Fibroblast of skin of right quadriceps (primary cell): ENCODE measurements at places on chromosomes 16 and 17.

DNA sequence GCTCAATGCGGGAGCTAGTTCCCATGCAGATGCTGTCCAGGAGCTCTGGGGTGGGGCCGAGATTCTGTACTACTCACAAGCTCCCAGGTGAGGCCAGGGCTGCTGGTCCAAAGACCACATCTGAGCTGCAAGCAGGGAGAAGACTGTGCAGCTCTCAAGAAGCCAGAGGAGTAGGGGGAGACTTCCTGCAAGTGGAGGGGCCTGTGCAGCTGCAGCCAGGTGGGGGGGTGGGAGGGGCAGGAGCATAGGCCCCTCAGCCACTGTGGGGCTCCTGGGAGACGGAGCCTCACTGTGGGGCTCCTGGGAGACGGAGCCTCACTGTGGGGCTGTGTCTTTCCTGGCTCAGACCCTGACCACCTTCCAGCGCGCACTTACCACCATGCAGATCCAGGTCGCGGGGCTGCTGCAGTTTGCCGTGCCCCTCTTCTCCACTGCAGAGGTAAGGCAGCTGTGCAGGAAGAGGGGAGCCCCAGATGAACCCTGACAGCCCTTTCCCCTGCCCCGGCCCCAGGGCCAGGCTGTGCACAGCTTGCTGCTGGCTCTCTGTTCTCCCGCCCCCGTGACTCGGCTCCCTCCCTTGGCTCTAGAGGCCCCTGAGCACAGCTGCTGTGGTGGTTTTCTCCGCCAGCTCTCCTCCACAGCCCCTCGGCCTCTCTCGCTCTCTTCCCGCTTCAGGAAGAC is 24.3 kb upstream of the DNAI2 start:
- no peak for DNase-seq

DNA sequence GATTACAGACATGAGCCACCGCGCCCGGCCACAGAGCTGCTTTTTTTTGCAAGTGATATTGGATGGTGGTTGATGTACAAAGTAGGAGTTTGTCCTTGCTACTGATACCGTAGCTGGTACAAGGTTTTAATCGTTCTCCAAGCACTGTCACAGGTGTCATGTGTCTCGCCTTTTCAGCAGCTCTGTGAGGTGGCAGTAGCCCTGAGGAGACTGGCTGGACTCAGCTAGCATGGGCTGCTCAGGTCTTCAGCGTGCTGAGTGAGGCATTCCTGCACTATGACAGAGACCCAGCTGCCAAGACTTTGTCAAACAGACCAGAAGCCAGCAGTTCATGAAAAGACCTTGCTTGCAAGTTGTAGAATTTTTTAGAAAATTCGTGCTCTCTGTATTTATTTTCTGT is 7.2 kb downstream of the WWOX start:
- DNase-seq = no peak

GRCh38 chr17:35089586-35090296 is 26.2 kb upstream of the RFFL start:
- DNase-seq = peak; percentile 45

- DNase-seq = no peak
Measured at GRCh38 chr17:49401971-49402611, 12.6 kb downstream of the PHB1 start.

DNA sequence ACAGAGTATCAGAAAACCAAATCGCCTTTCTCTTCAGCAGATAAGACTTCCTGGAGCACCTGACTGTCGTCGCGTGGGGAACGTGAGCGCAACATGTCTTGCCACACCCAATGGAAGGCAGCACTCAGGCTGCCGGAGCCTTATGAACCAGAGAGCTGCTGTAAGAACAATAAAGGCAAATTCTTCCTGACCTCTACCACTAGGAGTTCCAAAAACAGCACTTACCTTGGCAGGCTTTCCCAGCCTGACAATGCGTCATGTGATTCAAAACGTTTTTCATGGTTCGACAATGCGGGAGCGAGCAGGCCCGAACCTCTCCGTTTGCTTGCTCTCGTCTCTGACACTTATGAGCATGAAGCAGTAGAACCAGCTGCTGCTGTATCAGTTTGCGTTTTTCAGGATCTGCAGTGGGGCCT is 75.8 kb upstream of the TRAP1 start:
- no peak for DNase-seq

DNA sequence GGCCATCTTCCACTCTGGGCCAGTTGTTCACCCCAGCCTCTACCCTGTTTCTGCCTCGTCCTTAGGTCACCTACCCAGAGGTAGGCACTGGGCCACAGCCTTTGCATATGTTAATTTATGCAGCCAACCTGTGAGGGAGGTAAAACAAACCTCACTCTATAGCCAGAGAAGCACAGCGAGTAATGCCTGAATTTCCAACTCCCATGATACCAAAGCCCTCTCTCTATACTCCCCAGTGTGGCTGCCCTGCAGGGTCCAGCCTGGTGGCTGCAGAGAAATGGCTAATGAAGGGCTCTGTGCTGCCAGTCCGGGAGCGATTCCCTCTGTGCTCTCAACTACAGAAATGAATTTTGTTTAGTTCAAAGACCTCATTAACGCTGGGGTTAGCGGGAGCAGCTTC is 397.0 kb upstream of the CCL2 start:
- DNase-seq = no peak

GRCh38 chr17:51107778-51108177 is 12.9 kb downstream of the SPAG9 start:
- no peak for DNase-seq

DNA sequence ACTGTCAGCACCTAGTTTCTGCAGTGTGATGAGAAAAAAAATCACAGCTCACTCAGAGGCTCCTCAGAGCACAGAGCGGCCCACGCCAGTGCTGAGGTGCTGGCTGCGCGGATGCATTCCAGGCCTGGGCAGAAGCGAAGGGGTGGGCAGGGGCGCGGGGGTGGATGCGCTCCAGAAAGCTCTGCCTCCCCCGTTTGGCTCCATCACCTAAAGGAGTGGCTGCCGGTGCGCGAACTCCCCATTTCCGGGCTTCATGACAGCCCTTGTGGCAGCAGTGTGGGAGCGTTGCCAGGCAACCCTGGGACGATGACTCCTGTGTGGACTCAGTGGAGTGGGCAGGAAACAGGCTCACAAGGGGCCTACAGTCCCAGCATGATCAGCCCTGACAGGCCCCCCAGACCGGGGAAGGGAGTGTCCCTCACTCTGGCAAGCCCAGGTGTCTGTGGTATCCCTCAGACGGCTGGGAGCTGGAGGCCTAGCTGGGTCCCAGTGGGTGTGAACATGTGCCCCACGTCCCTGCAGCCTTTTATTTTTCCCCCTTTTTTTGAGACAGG is 32.8 kb upstream of the NUDT16L1 start:
- peak; percentile 50 for DNase-seq

- no peak for DNase-seq
Measured at GRCh38 chr16:3873482-3874173, 6.9 kb downstream of the CREBBP start.

GRCh38 chr17:28268610-28269313 is 50.2 kb upstream of the TMEM97 start:
- DNase-seq = no peak

DNA sequence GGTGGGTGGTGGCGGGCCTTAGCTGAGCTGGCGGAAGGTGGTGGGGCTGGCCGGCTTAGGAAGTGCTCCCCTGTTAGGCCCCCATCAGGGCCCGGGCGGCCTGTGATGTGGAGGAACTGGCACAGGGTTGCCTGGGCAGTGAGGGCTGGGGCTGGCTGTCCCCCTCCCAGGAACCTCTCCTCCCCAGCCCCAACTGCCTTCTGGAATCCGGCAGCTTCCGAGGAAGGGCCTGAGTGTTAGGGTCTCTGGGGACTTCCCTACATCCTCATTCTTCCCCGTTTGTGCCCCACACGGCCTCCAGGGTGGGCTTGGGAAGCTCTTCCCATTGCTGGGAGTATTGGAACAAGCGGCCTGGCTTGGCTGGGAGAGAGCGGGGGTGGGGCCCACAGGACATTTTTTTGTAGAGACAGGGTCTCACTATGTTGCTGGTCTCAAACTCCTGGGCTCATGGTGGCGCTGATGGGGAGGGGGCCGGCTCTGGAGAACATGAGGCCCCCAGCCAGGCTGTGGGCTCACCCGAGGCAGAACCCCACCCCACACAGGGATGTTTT is 89.9 kb upstream of the CIBAR2 start:
- no peak for DNase-seq

- no peak for DNase-seq
Measured at GRCh38 chr17:42475121-42475520, 16.4 kb downstream of the ATP6V0A1 start.

DNA sequence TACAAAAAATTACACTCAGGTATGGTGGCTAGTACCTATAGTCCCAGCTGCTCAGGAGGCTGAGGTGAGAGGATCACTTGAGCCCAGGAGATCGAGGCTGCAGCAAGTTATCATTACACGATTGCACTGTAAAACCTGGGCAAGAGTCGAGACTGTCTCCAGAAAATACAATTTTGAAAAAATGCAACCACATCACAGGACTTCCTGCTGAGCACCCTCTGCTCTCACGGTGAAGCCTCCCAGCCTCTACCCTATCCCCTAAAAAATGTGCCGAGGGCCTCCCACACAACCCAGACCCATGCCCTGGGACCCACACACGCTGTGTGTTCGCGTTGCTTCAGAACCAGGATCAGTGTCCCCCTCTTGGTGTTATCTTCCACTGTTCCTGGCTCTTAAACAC is 236.1 kb downstream of the CPPED1 start:
- no peak for DNase-seq

DNA sequence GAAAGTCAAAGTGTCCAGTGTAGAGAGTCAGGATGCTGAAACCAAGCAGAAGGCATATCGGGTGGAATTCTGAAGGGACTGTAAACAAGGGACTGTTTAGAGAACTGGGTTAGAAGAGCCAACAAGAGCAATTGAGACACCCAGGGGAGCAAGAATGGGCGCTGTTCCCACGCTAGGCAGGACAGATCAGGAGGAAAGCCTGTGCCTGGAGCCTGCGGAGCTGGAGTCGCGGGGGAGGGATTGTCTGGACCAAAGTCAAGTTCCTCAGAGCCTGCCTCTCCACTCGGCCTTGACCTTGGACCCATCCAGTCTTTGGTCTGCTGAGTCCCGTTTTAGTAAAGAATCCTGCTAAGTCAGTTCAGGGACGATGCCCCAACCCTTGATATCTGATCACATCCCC is 14.7 kb upstream of the KLHL36 start:
- no peak for DNase-seq

DNA sequence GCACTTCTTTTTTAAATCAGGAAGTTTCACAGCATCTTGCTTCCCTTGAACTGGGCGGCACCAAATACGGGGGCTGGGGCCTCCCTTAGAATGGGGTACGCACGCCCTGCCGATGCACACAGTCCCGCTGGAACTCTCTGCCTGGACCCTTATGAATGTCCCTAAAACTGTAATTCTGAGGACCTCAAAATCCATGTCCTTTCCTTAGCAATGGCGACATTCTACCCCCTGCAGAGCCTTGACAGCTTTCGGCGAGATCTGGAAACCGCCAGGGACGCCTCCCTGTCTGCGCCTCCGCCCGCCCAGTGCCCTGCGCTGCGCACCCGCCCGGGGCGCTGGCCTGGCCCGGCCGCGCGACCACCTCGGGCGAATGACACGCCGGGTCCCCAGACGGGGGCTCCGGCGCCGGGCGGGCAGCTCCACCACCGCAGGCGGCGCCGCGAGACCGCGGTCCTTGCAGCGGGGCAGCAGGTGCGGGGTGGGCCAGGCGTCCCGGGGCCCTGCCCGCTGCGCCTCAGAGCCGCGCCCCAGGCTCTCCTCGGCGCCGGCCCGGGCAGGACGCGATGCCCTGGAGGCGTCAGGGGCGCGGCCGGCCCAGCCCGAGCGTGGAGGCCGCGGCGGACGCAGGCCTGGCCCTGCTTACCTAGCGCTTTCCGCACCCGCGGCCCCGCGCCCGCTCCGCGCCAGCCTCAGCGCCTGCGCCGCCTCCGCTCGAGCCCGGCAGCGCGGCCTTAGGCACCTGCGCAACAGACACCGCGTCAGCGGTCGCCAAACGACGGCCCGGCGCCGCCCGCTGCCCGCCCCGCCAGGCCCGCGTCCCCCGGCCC is 548 bp downstream of the HAGH start:
- DNase-seq = peak; percentile 27

DNA sequence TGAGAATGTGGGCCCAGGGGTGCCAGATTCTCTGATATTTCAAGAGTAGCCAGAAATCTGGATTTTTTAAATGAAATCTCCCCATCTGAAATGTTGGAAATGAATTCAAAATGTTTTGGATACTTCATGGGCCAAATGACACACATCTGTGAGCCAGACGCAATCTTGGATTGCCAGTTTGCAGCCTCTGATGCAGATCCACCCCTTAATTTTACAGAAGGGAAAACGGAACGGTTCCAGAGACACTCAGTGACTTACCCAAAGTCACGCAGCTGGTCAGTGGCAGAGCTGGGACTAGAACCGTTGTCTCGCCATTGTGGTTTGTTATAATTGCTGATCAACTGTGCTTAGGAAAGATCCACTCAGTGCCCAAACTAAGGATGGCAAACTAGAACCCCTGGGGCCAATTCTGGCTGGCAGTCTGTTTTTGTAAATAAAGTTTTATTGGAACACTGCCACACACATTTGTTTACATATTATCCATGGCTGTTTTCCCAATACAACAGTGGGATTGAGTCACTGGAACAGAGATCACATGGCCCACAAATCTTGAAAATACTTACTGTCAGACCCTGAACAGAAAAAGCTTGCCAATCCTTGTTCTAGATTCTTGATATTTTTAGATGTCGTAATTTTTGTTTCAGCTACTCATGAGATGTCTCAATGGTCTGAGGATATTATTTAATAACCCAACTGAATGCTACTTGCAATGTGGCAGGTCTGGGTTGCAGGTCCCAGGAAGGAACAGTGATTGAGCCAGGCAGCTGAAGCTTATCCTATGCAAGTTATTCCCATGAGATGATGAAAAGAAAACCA is 143.8 kb downstream of the AXIN2 start:
- DNase-seq = peak; percentile 22

- no peak for DNase-seq
Measured at GRCh38 chr17:32542186-32542585, 55.4 kb downstream of the CDK5R1 start.

- peak; percentile 58 for DNase-seq
Measured at GRCh38 chr17:79838522-79839274, 542 bp downstream of the CBX4 start.

DNA sequence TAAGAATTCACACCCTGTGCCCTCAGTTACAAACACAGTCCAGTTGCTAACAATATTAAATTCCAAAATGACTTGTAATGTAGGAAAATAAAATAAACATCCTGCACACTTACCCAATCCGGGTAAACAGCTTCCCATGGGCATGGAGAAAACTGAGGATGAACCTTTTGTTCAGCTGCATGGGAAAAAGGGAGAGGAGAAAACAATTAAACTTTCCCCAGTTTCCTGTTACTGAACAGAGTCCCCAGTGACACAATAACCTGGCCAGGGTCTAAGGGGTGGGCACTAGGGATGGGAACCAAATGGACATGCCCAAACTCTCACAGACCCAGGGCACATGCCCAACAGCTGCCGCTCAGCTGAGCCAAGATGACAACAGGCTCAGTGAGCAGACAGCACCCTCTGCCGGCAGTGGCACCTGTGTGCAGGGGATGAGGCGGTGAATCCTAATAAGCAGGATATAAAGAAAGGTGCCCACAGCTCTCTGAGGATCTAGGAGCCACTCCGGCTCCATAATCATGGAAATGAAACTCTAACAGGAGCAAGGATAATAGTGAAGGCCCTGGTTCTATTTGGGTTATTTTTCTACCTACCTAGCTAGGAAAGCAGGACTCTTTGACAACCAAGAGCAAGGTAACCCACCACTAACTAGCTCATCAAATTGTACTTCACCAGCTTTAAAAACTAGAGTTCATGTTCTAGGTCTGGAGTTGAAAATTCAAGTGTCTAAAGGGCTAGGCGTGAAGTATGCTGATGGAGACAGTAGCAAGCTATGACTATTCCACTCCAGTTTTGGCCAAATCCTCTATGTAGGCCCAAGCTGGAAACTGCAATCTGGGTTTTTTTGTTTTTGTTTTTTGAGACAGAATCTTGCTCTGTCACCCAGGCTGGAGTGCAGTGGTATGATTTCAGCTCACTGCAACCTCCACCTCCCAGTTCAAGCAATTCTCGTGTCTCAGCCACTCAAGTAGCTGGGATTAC is 58.8 kb downstream of the SMG6 start:
- DNase-seq = peak; percentile 83
